ENCODE measurements at places on chromosomes 11 and 22. TPM values are rescaled to one million over a fixed set of nuclear protein-coding genes. Genes with fewer than 3 reads are reported as not detected.

GRCh38 chr11:94934362-94934761 lies 39.0 kb downstream of the CWC15 start:
- no peak for DNase-seq

DNA sequence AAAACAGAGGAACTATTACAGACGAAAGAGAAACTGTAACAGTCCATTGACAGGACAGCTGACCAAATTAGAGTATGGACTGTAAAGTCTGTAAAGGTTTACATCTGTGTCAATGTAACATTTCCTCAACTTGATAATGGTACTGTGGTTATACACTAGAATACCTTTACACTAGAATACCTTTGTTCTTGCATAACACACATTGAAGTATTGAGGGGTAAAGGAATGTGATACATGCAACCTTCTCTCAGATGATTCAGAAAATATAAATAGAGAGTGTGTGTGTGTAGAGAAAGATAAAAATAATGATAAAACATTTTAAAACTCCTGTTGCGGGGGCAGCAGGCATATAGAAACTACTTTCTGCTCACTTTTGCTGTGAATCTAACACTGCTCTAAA lies 5.6 kb upstream of the EEF1G start:
- DNase-seq = no peak

GRCh38 chr11:19400296-19400695 lies 159.6 kb upstream of the E2F8 start:
- DNase-seq = no peak

RIMBP3C gene
- total RNA-seq = not detected

GRCh38 chr11:89279176-89279575 lies 101.5 kb downstream of the TYR start:
- DNase-seq = no peak

DNA sequence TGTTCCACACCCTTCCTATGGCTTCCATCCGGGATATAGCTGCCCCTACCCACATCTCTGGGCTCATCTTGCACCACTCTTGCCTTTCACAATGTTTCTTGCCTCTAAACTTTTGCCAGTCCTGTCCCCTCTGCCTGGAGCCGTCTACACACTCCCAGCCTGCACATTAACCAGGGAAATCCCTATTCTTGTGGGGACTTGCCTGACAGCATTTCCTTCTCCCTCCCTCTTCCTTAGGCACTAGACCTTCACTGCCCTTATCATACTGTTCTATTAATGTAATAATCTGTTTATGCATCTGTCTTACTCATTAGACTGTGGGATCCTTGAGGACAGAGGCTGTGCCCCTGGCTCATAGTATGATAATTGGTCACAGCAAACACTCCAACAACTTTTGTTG lies 5.8 kb upstream of the TTC12 start:
- DNase-seq = no peak
